Activated T-helper 1 cell treated with anti-CD3 and anti-CD28 coated beads, Interleukin-12 subunit alpha, Interleukin-12 subunit beta, Interleukin-2, Interleukin-4 antibody, amounts not matched to agents 30 ng/mL and 10 ng/mL and 1 ng/mL, durations not matched to agents 14 hours and 24 hours and 36 hours (primary cell): ENCODE measurements at places on chromosomes 1 and 21.

DNA sequence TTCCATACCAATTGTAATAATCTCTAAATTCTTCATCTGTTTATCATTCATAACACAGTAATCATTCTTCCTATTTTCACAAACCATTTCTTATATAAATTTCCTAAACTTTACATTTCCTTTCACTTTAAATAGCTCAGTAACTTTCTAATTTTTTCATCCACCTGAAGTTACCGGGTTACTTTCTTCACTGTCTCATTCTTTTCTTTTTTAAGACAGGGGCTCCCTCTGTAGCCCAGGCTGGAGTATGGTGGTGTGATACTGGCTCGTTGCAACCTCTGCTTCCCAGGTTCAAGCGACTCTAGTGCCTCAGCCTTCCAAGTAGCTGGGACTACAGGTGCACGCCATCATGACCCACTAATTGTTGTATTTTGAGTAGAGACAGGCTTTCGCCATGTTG, 41.3 kb downstream of the RERE start:
- no peak for DNase-seq

DNA sequence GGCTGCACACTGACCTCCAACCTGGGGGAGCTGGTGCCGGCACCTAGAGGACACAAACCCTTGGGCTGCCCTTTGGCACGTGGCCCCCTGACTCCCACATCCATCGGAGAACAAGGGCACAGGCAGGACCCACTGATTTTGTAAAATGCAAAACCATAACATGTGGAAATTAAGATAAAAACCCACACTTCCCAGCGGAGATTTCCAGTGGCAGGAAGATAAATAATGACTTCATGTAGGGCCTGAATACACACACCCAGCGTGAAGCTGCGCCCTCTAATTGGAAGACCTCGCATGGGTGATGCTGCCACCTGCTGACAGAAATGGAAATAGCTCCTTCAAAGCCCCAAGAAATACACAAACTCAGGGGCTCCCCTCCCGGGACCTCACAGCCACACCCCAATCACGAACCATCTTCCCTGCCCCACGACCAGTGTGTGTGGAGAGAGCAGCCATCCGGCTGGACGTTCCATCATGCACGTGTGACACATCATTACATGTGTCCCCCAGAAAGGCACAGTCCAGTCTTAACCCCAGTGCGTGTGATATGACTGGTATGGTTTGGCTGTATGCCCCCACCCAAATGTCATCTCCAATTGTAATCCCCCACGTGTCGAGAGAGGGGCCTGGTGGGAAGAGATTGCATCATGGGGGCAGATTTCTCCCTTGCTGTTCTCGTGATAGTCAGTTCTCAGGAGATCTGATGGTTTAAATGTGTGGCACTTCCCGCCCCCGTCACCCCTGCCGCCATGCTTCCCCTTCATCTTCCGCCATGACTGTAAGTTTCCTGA, 5.7 kb upstream of the TPRG1L start:
- peak; percentile 61 for DNase-seq

DNA sequence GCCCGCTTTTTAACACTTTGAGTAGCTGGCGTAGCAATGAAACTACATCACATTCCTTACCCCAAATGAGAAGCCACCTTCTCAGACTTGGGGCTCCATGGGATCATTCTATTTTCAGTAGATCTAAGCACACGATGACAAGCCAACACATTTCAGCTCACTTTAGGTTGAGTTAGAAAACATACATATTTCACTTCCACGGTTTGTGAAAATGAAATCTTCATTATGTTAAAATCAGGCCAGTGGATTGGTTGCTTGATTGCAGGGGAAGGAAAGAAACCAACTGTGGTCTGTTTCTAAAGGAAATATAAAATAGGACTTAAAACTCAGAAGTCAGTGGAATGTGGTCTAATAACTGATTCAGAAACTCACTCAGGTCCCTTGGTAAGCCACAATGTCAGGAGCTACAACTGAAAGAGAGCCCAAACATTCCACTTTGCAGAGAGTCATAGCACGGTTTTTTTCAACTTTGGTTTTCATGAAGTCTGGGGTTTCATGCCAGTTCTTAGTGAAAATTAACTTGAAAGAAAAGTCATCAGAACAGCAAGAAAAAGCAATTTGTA, 82.3 kb upstream of the TIAM1 start:
- DNase-seq: peak; percentile 2

DNA sequence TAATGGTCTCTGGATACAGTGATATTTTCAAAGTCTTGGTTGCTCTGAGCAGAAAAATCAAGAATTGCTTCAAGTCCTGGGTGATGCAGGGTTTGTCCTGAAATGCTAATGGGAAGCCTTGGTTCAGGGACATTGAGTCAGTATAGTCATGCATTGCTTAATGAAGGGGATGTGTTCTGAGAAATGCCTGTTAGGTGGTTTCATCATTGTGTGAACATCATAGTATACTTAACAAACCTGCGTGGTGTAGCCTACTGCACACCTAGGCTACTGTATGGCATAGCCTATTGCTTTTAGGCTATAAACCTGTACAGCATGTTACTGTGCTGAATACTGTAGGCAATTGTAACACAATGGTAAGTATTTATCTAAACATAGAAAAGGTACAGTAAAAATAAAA, 36.4 kb downstream of the TBCE start:
- DNase-seq: no peak

DNA sequence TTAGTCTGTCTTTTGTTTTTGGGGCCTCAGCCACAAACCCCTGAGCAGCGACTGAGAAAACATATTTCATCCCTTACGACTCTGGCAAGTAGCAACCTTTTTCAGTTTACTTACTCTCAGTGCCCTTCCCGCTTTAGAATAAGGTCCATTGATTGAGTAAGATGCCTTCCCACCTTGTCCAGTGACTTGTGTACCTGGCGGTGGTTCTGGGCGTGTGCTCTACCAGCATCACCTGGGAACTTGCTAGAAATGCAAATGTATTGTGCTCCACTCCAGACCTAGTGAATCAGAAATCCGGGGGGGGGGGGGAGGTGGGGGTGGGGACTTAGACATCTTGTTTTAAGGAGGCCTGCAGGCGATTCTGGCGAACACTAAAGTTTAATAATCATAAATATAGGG, 72.1 kb downstream of the S1PR1 start:
- no peak for DNase-seq

DNA sequence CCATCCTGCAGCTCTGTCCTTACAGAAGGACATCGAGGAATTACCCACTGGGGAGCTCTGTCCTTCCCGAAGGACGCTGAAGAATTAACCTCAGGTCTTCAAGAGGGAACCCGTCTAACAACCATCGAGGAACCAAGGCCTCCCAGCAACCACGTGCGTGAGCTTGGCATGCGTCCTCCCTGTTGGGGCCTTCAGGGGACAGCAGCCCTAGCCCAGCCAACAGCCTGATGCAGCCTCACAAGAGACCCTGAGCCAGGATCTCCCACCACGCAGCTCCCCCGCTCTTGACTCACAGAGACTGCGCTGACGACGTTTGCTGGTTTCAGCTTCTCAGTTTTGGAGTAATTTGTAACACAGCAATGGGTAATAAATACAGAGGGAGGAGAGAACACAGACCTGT, 19.6 kb upstream of the AGPAT3 start:
- no peak for DNase-seq

GRCh38 chr1:2874607-2875480, 73.4 kb upstream of the TTC34 start:
- no peak for DNase-seq

- DNase-seq: no peak
These were observed 57.1 kb upstream of the PLPPR4 start for GRCh38 chr1:99207216-99207615.
